Suprapubic skin (tissue), 4 donors: ENCODE measurements at places on chromosomes 1 and 21.
A peak's percentile ranks its signal among the peaks of the same experiment; 100 is the strongest.

DNA sequence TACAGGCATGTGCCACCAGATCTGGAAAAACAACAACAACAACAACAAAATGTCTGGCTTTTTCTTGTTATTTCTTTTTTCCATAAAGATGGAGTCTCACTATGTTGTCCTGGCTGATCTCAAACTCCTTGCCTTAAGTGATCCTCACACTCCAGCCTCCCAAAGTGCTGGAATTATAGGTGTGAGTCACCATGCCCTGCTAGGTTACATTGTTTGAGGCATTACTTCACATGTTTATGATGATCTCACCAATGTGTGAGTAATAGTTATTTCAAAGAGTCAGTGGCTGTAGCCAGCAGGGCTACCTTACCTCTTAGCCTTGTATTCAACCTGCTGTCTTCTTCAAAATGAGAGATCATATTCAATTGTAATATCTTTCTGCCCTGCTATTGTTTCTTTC is 445.7 kb downstream of the AMY1C start:
- no peak for DNase-seq

DNA sequence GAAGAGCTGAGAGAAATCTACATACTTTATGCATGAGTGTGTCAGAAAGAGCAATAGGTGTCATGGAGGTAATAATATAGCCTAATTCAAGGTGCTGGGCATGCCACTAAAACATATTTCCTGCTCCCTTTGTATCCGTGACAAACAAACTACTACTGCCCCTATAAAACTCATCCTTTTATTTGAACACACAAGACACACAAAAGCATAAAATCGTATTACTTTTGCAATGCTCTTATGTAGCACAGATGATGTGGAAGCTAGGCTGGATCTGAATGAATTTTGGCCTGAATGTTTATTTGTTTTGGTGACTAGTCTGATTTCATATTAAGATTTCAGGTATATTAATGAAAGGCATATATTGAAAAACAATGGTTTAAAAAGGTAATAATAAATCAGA is 239.3 kb upstream of the NEGR1 start:
- no peak for DNase-seq

DNA sequence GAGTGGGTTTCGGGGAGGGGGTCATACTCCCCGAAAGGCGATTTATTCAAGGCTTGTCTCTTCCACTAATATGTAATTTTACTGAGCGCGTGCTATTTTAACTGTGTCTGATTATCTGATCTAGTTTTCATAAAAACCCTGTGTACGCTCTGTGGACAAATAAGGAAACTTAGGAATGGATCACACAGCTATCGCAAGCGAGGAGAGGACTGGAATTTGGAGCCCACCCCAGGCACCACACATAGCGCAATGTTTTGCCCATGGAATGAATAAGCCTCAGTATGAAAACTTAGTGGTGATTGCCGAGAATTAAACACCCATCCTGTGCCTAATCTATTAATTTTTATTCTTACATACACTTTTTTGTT is 9.8 kb upstream of the RAB42 start:
- no peak for DNase-seq

GRCh38 chr1:167272369-167272957 is 51.8 kb downstream of the POU2F1 start:
- no peak for DNase-seq

DNA sequence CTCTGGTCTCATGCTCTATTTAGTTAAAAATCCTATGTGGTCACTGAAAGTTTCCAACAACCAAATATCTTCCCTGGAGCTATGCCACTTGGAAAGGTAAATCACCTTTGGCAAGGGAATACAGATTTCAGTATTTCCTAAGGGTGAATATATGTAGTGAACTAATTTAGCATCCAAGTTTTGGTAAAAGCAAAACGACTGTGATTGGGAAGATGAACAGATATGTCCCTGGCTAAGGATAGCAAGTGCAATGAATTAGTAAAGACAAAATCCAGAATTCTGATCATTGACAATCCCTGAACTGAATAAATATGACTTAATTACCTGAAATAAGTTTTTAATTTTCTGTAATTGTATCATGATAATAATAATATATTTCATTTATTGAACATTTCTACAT is at the start of gene OR2T33:
TSS of gene OR2T33 (minus strand) at position 101 of the 400 bp plus-strand sequence. CDS start 4,162 bp downstream, outside the sequence.
- DNase-seq = no peak

DNA sequence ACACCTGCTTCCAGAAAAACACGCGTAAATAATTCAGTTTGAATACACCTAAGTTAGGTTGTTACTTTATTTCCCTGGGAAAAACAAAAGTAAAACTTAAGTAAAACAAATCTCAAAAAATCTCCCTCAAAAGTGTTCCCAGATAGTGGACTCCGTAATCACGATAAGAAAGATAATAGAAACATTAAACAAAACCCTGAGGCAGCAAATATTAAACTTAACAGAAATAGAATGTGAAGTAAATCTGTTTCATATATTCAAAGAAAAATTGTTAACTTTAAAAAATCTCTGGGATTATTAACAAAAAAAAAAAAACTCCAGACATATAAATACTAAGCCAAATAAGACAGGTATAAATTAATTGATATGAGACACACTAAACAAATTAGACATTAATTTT is 743.2 kb upstream of the NCAM2 start:
- no peak for DNase-seq

GRCh38 chr1:87940421-87940820 is 611.7 kb downstream of the LMO4 start:
- no peak for DNase-seq

GRCh38 chr1:59128239-59128736 is 168.6 kb upstream of the FGGY start:
- no peak for DNase-seq

GRCh38 chr1:207825719-207826556 is 74.1 kb downstream of the CD46 start:
- peak; percentile 84 for DNase-seq

DNA sequence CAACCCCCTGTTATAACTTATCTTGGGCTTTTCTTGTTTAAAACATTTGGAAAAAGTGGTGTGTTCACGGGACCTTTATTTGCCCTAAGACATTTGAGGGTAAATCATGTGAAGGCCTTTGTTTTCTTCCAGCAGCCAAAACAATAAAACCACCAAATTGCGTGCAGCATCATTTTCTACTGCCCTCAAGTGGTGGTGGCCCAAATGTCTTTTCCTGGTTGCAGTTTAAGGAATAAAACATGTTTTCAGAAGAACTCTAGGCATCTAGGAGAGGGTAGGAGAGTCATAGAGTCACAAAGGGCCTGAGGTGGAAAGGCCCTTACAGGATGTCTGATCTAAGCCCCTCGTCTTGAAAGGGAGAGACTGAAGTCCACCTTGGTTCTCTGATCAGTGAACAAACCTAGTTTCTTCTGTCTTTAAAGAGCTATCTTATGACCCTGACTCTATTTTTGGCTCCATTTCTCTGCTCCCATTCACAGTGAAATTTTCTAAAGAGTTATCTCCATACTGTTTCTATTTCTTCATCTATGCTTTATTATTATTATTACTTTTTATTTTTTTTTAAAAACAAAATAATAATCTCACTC is 16.0 kb upstream of the EPS15 start:
- DNase-seq = no peak

DNA sequence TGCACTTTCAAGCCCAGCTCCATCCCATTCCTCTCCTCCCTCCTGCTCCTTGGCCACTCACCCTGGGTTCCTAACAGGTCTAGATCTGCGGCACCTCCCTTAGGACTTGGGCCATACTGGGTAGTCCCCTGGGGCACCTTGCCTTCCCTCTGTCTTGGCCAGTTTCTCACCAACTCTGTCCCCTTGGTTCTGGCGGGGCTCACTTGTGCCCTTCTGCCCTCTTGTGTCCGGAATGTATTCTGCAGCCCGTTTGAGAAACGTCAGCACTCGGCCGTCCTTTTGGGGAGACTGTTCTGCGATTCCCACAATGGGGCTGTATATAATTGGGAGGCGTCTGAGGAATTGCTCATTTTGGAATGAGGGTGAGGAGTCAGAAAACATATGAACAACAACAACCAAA is 162.4 kb downstream of the ZSCAN20 start:
- no peak for DNase-seq

DNA sequence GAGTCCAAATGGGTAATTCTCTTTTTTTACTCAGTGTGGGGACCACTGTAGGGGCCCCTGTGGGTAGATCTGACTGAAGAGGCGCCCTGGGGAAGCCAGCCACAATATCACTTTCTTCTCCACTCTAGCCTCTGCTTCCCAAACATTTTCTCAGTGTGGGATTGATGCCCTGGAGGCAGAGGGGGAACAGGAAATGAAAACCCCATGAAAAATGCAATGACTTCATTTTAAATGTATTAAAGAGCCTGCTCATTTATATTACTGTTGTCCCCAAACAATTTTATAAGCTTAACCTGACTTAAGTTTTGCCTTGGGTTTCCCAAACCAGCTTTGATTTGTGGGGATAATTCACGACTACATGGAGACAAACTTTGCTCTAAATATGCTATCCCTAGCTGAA is 181.9 kb downstream of the C1orf94 start:
- DNase-seq = no peak

GRCh38 chr1:7372477-7373120 is 398.5 kb upstream of the VAMP3 start:
- DNase-seq = peak; percentile 56

GRCh38 chr1:201119206-201120197 is 7.3 kb upstream of the CACNA1S start:
- DNase-seq = no peak

DNA sequence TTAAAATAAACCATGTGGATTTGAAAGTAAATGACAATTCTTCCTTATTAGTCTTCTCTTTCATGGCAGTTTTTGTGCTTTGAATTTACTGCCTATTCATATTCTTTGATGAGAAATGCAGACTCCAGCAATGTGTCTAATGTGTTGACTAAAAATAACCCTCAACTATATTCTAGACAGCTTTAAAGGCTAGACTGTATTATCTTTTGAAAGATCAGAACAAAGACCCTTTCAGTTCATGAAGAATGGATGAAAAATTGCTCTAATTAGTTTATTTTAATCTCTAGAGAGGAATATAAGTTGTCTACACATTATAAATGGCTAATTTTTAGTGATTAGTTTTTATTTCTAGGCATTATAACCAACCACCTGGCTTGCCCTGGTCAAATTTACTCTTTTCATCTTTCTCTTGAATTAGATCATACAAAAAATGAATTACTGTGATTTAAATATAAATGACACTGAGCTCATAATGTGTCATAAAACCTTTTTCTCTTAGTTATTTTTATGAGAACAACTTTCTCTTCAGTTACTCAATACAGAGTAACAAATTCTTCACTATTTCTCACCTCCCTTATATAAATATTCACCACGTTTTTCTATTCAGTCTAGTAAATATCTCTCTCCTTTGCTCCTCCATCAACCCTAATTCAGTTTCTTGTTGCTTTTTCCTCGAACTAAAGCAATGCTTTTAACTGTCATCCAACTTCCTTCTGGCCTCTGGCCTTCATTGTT is 428.5 kb upstream of the TMPRSS15 start:
- no peak for DNase-seq

DNA sequence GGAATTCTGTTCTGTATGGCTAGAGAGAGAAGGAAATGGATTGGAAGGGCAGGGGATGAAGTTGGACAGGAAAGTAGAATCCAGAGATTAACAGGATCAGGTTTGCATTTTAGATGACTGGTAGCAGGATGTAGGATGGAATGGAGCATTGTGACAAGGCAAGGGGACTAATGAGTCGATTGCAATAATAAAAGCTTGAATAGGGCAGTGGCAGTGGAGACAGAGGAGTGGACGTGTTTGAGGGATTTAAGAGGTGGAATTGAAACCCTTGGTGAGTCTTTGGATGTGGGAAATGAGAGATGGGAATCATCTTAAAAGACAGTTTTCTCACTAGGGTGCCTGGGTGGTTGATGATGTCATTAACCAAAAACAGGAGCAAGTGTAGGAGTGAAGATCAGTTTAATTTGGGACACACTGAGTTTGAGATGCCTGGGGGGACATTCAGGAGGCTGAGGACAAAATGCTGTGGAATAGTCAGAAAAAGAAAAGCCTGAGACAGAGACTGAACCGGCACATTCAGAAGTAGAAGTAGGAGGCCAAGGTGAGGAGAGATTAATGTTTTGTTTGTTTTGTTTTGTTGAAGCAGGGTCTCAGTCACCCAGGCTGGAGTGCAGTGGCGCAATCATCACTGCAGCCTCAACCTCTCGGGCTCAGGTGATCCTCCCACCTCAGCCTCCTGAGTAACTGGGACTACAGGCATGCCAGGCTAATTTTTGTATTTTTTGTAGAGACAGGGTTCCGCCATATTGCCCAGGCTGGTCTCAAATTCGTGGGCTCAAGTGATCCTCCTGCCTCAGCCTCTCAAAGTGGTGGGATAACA is 29.1 kb upstream of the C1orf146 start:
- DNase-seq = no peak

DNA sequence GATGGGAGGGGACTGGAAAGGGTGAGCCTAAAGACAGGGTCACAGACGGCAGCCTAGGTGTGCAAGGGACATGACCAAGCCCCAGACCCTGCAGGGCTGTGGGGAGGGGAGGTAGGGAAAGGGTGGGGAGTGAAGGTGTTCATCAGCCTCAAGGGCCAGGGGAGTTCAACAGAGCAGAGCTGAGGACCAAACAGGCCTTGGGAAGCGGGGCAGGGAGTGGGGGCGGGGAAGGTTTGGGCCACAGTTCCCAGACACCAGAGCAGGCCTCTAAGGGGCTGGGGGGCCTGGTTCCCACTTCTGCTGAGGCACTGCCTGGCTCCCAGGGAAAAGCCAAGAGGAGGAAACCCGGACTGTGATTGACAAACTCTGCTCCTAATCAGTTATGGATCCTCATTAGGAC is 456.3 kb downstream of the MATN1 start:
- DNase-seq = peak; percentile 37

DNA sequence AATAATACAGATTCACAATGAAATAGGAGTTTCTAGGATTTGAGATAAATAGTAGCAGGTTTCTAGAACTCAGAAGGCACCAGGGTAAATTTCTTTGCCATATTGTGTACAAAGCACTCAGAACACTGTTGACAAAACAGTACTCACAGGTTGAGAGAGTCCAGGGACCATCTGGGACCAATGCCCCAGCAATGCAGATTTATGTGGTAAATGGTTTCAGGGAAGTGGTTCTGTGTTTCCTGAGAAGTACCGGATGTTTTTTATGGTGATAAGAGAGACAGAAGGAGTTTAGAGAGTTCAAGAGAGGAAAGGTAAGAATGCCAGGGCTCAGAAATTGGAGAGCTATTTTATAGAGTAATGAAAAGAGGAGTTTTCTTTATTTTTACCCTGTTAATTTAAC is 29.6 kb upstream of the DIPK1A start:
- no peak for DNase-seq

- no peak for DNase-seq
These were observed 317.0 kb downstream of the USP25 start for GRCh38 chr21:16046656-16047330.
